Fibroblast of skin of back (primary cell): ENCODE measurements at places on chromosomes 13 and 19.

- no peak for DNase-seq
Observed at GRCh38 chr13:32384702-32385101, 43.2 kb downstream of the N4BP2L1 start.

DNA sequence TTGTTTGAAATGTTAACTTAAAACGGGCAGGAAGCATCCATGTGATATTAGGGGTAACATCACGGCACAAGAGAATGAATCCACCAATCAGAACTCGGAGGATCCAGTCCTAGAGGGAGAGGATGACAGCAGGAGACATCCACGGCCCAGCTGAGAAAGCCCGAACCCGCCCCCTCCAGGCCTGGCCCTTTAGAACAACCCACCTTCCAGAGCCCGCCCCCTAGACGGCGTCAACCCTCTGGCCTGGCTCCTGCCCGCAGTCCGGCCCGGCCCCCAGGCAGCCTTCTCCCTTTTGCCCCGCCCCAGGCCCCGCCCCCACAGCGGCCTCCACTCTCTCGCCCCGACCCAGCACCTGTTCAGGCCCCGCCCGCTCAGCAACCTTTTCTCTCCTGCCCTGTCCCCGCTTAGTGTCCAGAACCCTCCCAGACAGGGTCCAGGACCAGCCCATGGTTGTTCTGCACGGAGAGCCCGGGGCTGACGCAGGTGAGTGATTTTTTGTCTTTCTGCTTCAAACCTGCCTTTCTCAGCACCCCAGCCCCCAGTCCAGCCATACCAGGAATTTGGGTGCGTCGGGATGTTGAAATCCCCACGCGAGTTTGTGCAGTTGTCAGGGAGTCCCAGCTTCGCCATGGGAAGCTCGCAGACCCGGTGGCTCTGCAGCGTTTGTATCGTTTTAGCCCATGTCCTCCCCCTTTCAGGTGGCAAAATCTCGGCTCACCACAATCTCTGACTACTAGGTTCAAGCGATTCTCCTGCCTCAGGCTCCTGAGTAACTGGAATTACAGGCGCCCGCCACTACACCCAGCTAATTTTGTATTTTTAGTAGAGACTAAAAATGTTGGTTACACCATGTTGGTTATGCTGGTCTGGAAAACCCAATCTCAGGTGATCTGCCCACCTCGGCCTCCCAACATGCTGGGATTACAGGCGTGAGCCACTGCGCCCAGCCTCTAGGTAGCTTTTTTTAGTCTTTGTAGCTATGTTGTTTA lies 16.1 kb downstream of the ZNF816 start:
- no peak for DNase-seq

GRCh38 chr13:41177616-41178015 lies 16.8 kb downstream of the KBTBD7 start:
- DNase-seq: no peak

DNA sequence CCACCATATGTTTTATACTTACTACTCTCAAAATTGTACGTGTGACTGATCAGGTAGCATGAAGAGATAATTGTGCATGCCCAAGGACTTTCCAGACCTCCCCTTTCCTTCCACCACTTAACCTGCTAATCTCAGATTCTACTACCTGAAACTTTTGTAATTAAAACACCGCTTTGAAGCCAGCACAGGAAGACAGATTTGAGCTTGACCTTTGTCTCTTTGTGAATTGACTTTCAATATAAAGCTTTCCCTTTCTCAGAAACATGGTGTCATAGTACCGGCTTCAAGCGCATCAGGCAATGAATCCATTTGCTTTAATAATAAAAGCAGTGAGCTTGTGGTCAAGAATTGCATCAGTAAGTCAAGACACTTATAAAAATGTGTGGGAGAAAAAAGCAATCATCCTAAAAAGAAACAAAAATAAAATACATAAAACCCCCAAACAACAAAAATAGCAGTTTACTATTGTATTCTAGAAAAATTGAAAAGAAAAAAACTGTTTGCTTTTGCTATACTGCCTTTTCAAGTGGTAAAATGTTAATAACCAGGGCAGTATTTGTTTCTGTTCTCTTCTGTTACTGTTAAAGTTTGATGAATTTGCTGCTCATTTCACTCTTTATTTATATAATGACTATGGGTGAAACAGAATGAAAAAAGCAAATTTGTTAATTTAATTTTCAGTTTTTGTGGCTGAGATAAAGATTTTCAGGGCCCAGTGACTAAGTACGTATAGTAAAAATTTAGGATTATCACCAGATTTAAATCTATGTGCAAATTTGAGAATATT lies 2075.3 kb downstream of the PCDH9 start:
- DNase-seq: no peak

DNA sequence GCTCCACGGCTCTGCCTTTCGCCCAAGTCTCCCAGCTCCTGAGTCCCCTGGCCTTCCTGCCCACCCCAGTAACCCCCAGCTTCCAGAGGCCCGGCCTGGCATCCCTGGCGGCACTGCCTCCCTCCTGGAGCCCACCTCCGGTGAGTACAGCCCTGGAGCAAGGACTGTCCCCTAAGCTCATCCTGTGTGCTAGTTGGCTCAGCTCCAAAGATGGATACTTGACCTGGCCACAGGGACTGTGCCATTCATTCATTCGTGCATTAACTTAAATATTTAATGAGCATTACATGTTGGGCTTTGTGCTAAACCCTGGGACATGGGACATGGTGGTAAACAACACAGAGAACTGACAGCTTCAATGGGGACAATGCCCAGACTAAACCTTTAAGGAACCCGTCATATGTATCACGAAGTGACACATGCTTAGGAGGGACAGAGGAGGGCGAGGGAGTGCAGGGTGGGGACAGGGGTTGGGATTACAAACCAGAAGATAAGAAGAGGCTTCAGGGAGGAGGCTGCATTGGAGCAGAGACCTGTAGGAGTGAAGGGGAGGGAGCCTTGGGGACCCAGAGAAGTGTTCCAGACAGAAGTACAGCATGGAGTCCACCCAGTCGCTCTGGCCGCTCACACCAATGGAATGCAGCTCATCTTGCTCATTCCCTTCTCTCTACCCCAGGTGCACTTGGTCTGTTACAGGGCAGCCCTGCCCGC lies 6.9 kb upstream of the OVOL3 start:
- peak; percentile 11 for DNase-seq

DNA sequence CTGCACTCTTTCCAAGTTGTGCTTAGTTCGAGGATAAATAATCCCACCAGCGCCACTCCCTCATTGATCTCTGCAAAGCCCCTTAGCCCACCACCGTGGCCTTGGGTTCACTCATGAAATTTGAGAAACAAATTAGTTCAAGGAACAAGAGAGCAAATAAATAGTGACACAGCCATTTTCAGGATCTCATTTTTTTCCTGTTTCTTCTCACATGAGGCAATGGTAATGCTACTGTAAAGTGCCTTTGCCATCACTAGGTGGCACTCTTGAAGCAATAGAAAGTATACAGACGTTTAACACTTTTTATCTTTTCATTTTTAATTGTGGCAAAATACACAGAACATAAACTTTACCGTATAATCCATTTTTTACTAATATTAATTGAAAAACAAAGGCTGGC lies 76.8 kb upstream of the ZNF835 start:
- DNase-seq: no peak

- DNase-seq: no peak
Observed at GRCh38 chr19:14830702-14831101, 4.3 kb downstream of the OR7A5 start.

GRCh38 chr19:10104130-10104513 lies 1.6 kb upstream of the ANGPTL6 start:
- no peak for DNase-seq

- no peak for DNase-seq
Observed at GRCh38 chr19:6730153-6730804, 7.1 kb downstream of the GPR108 start.

DNA sequence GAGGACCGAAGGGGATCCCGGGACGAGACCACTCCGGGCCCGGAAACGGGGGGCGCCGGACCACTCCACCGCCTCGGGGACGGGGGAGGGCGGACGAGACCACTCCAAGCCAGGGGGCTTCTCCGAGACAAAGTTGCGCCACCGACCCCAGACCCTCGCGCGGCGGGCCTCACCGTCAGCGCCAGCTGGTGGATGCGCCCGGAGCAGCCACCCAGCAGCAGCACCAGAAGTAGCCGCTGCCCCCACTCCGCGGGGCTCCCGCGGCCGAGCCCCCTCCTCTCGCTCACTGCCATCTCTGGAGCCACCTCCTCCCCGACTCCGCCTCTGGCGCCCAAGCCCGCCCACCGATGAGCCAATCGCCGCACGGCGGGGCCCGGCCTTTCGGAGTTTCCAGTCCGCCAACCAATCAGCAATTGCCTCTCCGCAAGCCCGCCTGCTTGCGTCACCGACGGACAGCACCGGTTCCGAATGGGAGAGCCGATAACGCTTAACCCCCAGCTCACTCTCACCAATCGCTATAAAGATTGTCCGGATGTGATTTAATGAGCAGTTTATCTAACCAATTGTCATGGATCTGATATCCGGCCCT lies at the start of gene GPR108:
GPR108 (minus strand) TSS at position 297 of the 589 bp plus-strand sequence; CDS start at position 293, 4 bp downstream.
- DNase-seq: peak; percentile 100

- no peak for DNase-seq
Observed at GRCh38 chr19:40594255-40594654, 6.9 kb upstream of the LTBP4 start.

DNA sequence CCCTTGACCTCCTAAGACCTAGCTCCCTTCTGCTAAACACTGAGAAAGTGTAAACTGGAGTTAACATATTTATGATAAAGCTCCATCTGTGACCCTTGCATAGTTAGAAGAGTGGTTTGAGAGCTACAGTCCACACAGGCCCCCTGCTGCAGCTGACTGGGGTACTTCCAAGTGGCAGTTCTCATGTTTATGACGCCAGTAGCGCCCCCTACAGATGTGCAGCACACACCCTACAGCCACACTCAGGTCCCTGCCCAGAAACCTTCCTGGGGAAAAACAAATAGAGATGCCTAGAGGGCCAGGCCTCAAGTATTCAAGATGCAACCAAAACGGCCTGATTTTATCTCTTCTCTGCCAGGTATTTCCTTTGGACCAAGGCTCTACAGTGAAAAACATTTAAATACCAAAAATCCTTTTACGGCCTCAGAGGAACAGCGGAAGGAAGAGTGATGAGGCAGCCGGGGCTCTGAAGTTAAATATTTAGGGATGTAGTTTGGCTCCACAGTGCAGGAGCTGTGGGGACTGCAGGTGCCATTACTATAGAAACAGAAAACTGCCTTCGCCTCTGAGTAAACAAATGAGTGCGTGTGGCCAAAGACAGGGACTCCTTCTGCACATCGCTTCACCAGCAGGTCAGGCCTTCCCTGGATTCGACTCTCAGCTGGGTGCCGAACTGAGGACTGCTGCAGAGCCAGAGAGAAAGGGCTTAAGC lies 553.1 kb downstream of the EFNB2 start:
- DNase-seq: no peak

- peak; percentile 51 for DNase-seq
Observed at GRCh38 chr13:102877303-102877702, 31.5 kb downstream of the ERCC5 start.

GRCh38 chr19:6802336-6803035 lies 30.0 kb downstream of the VAV1 start:
- DNase-seq: no peak

DNA sequence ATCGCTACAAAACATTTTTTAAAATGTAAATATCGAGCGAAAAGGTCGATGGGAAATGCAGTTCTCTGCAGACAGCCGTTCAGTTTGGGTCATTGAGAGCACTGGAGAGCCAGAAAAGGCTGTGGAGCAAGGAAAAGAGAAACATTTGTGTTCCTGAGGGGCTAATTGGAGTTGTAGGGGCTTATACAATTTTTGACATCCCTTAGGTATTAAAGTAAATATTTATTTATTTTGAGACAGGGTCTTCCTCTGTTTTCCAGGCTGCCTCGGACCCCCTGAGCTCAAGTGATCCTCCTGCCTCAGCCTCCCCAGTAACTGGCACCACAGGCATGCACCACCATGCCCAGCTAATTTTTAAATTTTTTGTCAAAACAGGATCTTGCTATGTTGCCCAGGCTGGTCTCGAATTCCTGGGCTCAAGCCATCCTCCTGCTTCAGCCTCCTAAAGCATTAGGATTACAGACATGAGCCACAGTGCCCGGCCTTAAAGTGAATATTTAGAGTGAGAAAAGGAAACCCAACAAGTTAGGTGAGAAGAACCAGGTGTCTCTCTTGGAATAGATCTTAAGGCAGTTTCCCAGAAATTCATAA lies 825 bp upstream of the YIF1B start:
- DNase-seq: no peak

GRCh38 chr13:107466326-107467099 lies 748.8 kb downstream of the LIG4 start:
- DNase-seq: peak; percentile 46

DNA sequence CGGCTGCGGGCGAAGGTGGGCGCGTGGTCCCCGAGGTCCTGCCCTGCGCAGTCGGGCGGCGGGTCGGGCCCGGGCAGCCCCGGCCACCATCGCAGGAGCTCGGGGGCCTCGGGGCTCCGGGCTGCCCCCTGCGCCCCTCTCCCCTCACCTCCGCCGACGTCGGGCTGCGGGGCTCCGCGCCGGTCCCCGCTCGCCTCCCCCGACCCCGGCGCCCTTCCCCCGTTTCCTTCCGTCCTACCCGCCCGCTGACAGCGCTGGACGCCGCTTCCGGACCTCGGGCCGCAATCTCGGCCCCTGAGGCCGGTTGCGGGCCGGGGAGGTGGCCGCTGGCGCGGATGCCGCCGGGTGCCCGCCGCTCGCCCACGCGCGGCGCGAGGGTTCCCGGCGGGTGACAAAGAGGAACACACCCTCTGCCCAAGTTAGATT lies 720 bp downstream of the FARP1 start:
- no peak for DNase-seq

DNA sequence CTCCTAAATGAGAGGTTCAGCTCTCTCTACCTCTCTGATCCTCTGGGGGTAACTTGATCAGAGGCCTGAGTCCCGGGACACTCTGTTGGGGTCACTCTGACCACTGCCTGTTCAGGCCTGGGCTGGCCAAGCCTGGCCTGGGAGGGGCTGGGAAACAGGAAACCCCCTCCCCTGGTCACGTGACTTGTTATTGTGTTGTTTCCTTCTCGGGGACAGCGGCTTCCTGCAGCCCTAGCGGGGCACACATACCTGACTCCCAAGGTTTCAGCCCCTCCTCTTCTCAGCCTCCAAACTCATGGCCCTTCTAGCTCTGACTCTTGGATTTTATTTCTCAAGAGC lies at the start of gene USHBP1:
USHBP1 (minus strand) TSS at position 105 of the 339 bp plus-strand sequence. CDS start 446 bp downstream, outside the sequence.
- no peak for DNase-seq

DNA sequence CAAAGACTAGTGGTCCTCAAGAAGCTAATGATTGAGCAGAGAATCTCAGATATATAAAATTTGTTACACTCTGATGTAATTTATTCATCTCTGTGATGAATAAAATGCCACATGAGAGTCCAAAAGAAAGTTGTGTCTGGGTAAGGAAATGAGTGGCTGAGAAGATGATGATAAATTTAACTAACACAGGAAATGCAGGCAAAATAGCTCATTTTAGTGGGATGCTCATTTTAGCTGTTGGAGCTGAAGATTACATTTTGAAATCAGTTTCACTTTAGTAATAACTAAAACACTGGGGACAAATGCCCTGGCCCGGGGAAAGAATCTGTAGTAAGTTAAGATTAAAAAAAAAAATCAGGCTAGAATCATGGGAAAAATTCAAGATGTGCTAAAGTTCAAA lies 35.2 kb downstream of the SPRY2 start:
- DNase-seq: peak; percentile 1

- peak; percentile 23 for DNase-seq
Observed at GRCh38 chr13:97921176-97921816, 32.2 kb upstream of the IPO5 start.

GRCh38 chr19:48656840-48657474 lies 11.0 kb upstream of the CA11 start:
- peak; percentile 86 for DNase-seq
